ENCODE measurements at places on chromosomes 11 and 22.

DNA sequence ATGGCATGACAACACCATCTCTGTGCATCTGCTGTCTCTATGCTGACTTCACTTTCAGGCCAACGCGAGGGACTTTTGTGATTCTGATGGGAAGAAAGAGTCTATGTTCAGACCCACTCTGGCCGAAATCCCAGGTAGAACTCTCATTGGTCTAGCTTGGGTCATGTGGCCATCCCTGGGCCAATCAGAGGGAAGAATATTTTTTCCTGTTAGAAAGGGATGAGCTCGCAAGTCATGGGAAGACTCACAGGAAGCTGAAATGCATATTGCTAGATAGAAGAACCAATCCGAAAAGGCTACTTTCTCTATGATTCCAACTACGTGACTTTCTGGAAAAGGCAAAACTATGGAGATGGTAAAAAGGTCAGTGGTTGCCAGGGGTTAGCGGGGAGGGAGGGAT is 56.0 kb upstream of the LINC01488 start:
- DNase-seq: no peak

DNA sequence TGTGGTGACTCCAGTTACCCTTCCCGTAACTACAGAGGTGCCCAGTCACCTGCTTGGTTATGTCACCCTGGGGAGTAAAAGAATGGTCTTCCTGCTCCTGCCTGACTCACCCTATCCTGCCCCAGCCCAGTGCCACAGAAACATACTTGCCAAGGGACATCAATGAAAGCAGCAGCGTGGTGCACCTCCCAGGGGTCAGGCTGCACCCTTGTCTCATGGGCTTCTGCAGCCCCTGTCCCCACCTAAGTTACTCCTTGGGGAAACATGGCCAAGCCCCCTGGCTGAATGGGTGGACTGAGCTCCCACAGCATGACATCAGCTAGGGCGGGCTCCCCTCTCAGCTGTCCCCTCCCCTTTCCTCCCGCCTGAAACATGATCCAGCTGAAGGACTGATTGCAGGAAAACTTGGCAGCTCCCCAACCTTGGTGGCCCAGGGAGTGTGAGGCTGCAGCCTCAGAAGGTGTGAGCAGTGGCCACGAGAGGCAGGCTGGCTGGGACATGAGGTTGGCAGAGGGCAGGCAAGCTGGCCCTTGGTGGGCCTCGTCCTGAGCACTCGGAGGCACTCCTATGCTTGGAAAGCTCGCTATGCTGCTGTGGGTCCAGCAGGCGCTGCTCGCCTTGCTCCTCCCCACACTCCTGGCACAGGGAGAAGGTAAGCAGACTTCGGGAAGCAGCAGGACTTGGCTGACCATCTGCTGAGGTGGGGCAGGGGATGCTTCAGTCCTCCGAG is at the start of gene HTR3A:
Gene HTR3A, plus strand, starts transcription at position 368 of the 730 bp plus-strand sequence. Its CDS starts 218 bp downstream, at position 586.
- DNase-seq: no peak

GRCh38 chr11:88175569-88176075 is 379 bp upstream of the RAB38 start:
- no peak for DNase-seq

DNA sequence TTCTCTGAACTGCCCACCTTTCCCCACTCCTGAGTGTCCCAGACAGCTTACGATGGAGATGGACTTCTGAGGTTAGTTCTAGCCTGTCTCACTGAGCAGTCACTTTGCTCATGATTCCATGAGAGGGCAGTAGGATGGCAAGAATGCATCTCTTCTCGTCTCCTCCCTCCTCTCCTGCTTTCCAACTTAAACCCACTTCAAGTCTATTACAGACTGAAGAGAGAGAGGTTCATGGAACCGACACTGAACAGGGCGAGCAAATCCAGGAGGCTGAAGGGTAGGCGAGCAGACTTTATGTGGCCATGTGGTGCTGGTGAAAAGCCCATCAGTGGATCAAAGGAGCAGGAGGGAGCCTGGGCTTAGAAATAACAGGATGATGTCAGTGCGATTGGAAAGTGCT is 38.6 kb downstream of the CEP164 start:
- DNase-seq: peak; percentile 33

DNA sequence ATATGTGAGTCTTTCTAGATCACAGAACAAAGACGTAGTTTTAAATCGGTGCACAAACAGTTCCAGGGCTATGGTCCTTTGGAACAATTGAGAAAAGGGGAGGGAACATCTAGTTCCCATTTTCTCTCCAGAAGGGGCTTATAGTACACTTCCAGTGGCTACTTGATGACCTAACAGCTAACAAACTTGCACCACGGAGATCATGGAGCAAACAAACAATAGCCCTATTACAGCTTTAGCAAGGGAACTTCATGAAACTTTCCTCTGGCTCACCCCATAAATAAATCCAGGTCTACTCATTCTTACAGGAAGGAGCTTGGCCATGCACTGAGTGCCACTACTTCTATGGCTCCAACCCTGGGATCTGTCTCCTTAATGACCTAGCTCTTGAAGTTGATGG is 8.3 kb upstream of the FOLR2 start:
- no peak for DNase-seq

DNA sequence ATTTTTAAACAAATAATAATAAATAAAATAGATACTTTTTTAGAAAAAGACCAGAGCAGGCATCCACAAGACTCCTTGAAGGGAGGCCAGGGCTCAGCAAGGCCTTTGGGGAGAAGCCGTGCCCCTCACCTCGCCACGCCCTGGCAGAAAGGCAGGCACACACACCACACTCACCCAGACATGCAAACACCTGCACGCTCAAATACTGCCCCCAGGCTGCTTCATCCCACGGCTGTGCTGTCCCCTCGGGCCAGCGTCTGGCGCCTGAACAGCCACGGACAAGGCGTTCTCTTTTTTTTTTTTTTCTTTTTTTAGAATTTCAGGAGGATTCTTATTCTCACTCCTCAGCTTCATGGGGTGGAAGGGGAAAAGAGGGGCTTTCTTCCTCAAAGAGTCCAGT is 1.5 kb downstream of the FADS3 start:
- no peak for DNase-seq

GRCh38 chr11:60960405-60960804 is 8.4 kb upstream of the SLC15A3 start:
- DNase-seq: no peak

DNA sequence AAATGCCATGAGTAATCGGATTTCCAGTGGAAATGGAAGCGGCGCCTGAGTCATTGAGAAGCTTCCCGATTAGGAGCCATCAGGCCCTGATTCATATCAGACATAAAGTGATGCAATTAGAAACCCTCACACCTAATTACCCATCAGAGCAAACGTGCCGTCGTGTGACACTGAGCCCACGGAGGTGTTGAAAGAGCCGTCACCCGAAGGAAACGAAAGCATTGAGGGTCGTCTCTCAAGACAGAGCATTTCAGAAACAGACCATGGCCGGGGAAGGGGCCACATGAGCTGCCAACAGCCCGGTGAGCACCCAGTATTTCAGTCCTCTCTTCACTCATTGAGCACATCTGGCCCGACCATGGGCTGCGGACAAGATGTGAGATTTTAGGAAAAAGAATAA is 829.3 kb downstream of the TBC1D22A start:
- DNase-seq: no peak

GRCh38 chr11:2653198-2653551 is 46.6 kb downstream of the KCNQ1OT1 start:
- DNase-seq: no peak

GRCh38 chr22:42939941-42940653 is 74.9 kb downstream of the PACSIN2 start:
- DNase-seq: no peak

- no peak for DNase-seq
Observed at GRCh38 chr22:31279821-31280505, 12.3 kb downstream of the PIK3IP1 start.

DNA sequence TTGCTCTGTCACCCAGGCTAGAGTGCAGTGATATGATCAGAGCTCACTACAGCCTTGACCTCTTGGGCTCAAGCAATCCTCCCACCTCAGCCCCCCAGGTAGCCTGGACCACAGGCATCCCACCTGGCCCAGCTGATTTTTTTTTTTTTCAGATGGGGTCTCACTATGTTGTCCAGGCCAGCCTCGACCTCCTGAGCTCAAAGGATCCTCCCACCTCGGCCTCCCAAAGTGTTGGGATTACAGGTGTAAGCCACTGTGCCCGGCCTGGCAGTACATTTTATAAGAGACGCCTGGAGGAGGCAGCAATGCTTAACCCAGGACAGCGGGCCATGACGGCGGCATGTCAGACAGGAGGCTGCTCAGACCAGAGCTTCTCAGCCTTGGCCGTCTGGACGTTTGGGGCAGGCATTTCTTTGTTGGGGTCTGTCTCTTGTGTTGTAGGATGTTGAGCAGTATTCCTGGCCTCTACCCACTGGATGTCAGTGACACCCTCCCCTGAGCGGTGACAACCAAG is 4.3 kb downstream of the LGALS2 start:
- DNase-seq: no peak

All from NCI-H1694 (cell line).